ENCODE measurements at places on chromosomes 4 and X. TPM values are rescaled to one million over a fixed set of nuclear protein-coding genes. Genes with fewer than 3 reads are reported as not detected.

DNA sequence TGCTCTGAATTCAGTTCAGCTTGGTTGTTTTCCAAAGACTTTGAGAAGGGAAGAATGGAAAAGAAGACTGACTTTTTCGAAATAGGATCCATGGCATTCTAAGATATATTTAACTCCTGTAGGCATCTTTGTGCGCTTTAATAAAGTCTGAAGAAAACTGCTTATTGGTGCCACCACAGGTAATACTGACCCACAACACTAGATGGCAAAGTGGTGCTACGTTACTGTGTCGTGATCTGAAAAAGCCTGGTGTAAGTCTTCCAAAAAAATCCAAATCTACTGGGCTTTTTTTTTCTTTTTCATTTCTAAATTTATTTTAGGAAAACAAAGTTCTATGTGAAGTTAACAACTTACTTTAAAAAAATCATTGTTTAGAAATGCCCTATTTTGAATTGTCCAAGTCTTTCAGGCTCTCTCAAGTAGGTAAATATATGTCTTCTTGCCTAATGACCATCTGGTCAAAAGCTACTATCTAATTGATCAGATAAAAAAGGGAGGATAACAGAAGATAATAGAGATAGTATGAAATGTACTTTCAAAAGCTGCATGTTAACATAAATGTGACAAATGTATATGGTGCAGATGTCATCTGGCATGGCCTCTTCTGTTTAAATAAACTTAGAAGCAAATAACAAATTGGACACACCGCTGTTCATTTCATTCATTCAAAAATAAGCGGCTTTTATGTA, 47.0 kb upstream of the MID1IP1 start:
- no peak overlapping the region for H3K27ac ChIP-seq
- no peaks in the 10 kb centered on the region for H3K27me3 ChIP-seq
- H3K4me1 ChIP-seq = no peaks in the 10 kb centered on the region
- H3K36me3 ChIP-seq = no peaks in the 10 kb centered on the region
- peak; percentile 25 for DNase-seq

GRCh38 chr4:147587041-147587440, 30.2 kb upstream of the TMEM184C start:
- no peak overlapping the region for H3K27ac ChIP-seq
- H3K4me3 ChIP-seq = no peak overlapping the region
- H3K36me3 ChIP-seq = no peaks in the 10 kb centered on the region
- DNase-seq = no peak
- peaks cover 13% of the 10 kb centered on the region for H3K27me3 ChIP-seq

DNA sequence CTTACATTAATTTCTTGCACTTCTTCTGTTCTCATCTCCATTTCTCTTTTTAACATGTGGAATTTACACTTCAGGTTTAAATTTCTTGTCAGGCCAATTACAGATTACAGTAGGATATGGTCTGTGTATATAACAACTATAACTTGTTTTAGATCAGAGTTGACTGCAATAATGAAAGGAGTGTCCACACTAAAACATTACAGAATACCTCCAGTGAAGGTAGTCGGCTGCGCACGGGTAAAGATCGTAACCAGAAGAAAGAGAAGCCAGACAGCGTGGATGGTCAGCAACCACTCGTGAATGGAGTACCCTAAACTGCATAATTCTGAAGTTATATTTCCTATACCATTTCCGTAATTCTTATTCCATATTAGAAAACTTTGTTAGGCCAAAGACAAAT, 32.6 kb upstream of the FMR1NB start:
- H3K27ac ChIP-seq = no peak overlapping the region
- no peak overlapping the region for H3K4me3 ChIP-seq
- no peak for DNase-seq
- no peaks in the 10 kb centered on the region for H3K4me1 ChIP-seq

- H3K27ac ChIP-seq = no peak overlapping the region
- DNase-seq = no peak
- H3K4me1 ChIP-seq = no peaks in the 10 kb centered on the region
- H3K27me3 ChIP-seq = no peaks in the 10 kb centered on the region
- H3K36me3 ChIP-seq = no peaks in the 10 kb centered on the region
These were observed 47.5 kb downstream of the PTPN13 start for GRCh38 chr4:86641516-86642090.

GABRE gene
- total RNA-seq = not detected

DNA sequence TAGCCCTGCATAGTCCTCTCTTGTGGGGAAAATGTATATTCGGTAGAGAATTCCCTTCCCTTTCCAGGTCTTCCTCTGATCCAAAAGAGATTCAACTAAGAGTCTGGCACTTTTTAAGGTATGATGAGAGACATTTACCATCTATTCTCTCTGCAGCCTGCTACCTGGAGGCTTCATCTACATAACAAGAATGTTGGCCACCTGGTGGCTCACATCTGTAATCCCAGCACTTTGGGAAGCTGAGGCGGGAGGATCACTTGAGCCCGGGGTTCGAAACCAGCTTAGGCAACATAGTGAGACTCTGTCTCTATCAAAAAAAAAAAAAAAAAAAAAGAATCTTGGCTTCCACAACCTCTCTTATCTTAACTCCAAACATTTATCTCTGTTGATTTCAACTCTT, 40.4 kb upstream of the NOCT start:
- H3K4me3 ChIP-seq = no peak overlapping the region
- peaks cover 2% of the 10 kb centered on the region for H3K27me3 ChIP-seq
- no peak overlapping the region for H3K27ac ChIP-seq
- H3K36me3 ChIP-seq = no peaks in the 10 kb centered on the region

GRCh38 chrX:8726031-8726652, 5.8 kb downstream of the ANOS1 start:
- no peaks in the 10 kb centered on the region for H3K4me1 ChIP-seq
- H3K27me3 ChIP-seq = peaks cover 2% of the 10 kb centered on the region
- no peak for DNase-seq
- H3K27ac ChIP-seq = no peak overlapping the region

GRCh38 chr4:84677995-84678394, 95.1 kb downstream of the CDS1 start:
- no peaks in the 10 kb centered on the region for H3K4me1 ChIP-seq
- no peak overlapping the region for H3K27ac ChIP-seq
- no peaks in the 10 kb centered on the region for H3K27me3 ChIP-seq
- DNase-seq = no peak
- no peak overlapping the region for H3K4me3 ChIP-seq
- H3K36me3 ChIP-seq = no peaks in the 10 kb centered on the region

IL2RG gene
- total RNA-seq = 306 TPM

MAGEB2 gene
- total RNA-seq = not detected

GRCh38 chr4:63583007-63583406, 826.2 kb downstream of the TECRL start:
- no peaks in the 10 kb centered on the region for H3K4me1 ChIP-seq
- H3K27me3 ChIP-seq = no peaks in the 10 kb centered on the region
- no peak for DNase-seq
- no peak overlapping the region for H3K27ac ChIP-seq
- no peaks in the 10 kb centered on the region for H3K36me3 ChIP-seq

FOXP3 gene
- 21.7 TPM for total RNA-seq

- no peaks in the 10 kb centered on the region for H3K36me3 ChIP-seq
- H3K4me3 ChIP-seq = no peak overlapping the region
- H3K4me1 ChIP-seq = no peaks in the 10 kb centered on the region
- H3K27ac ChIP-seq = no peak overlapping the region
These were observed 41.6 kb downstream of the TIGD2 start for GRCh38 chr4:89152972-89153371.

DNA sequence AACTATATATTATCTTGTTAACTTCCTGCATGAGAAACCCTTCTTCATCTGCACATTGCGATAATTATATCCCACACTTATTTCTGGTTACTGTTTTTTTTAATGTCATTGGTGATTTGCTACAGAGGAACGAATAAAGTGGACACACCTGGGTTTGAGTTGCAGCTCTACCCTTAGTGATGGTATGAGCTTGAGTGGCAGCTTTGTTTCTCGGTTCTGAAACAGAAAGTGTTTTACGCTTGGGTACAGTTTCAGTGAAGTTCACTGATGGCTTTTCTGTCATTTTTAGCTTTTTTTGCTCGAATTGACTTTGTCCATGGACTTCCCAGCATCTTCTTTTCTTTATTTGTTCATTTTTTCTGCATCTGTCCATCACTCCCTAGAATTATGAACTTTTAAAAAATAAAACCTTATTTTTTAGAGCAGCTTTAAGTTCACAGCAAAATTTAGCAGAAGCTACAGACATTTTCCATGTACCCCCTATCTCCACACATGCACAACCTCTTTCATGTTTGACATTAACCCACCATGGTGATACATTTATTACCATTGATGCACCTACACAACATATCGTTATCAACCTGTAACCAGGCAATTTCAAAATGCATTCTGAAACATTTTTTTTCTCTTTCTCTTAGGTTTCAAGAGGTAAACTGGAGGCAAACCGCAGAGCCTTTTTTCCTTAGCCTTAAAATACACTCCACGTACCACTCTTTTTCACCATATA, 1041.6 kb upstream of the PRKX start:
- no peaks in the 10 kb centered on the region for H3K4me1 ChIP-seq
- no peak overlapping the region for H3K27ac ChIP-seq
- no peaks in the 10 kb centered on the region for H3K27me3 ChIP-seq
- H3K4me3 ChIP-seq = no peak overlapping the region
- no peaks in the 10 kb centered on the region for H3K36me3 ChIP-seq

GRCh38 chrX:100316987-100317386, 93.1 kb downstream of the PCDH19 start:
- no peaks in the 10 kb centered on the region for H3K36me3 ChIP-seq
- no peak overlapping the region for H3K27ac ChIP-seq
- H3K4me1 ChIP-seq = no peaks in the 10 kb centered on the region
- no peak overlapping the region for H3K4me3 ChIP-seq
- no peak for DNase-seq

RAP2C gene
- 23.7 TPM for total RNA-seq

DNA sequence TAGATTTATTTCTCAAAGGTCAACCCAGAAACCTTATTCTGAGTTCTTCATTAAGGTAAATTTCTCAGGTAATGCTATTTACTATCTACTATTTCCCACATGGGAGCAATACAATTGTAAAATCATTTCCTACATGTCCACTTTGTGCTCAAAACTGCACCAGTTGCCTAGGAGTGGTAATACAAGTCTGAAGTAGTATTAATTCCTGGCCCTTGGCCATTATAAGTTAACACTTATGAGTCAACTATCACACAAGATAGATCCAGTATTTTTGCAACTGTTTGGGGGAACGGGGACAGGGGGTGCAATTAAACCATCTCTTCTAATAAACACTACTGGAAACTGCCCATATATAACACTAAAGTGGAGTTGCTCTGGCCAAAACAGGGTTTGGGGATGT, 48.9 kb downstream of the ACSL4 start:
- no peaks in the 10 kb centered on the region for H3K27me3 ChIP-seq
- no peaks in the 10 kb centered on the region for H3K4me1 ChIP-seq
- no peak for DNase-seq
- H3K4me3 ChIP-seq = no peak overlapping the region
- no peak overlapping the region for H3K27ac ChIP-seq

RAB41 gene
- total RNA-seq = not detected

DNA sequence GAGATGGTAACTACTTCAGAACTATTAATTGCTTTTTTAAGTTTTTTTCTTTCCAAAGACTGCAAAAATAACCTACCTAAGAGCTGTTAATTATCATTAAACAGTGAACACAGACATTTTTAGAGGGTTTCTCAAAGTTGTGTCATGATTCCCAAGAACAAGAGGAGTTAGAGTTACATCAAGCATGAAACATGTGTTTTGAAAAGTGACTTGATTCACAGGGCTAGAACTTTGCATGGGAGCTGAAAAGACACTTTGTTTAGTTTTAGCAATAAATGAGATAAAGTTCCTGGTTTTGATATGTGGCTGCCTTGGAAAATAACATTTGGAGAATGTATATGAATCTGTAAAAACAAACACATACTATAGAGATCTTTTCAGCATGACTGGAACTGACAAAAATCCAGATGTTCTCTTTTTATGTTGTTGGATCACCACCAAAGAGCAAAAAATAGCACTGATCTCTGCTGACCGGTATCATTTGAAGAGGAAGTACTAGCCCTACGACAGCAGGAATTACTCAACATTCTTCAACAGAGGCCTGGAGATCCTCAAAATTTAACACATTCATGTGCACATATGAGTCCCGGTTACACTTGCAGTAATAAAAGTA, 173.0 kb upstream of the PCDH18 start:
- no peak for DNase-seq
- H3K4me3 ChIP-seq = no peak overlapping the region
- no peaks in the 10 kb centered on the region for H3K36me3 ChIP-seq
- H3K27ac ChIP-seq = no peak overlapping the region
- no peaks in the 10 kb centered on the region for H3K27me3 ChIP-seq
- H3K4me1 ChIP-seq = no peaks in the 10 kb centered on the region

GRCh38 chrX:104347860-104348259, 93.1 kb upstream of the ESX1 start:
- no peak overlapping the region for H3K27ac ChIP-seq
- no peaks in the 10 kb centered on the region for H3K36me3 ChIP-seq
- no peak for DNase-seq

GRCh38 chr4:32633421-32633820, 1913.3 kb downstream of the PCDH7 start:
- H3K27me3 ChIP-seq = no peaks in the 10 kb centered on the region
- no peak overlapping the region for H3K27ac ChIP-seq
- no peaks in the 10 kb centered on the region for H3K36me3 ChIP-seq
- no peak for DNase-seq

Measured in T-cell (primary cell).